ENCODE measurements at places on chromosomes 12 and 14. TPM values are rescaled to one million over a fixed set of nuclear protein-coding genes. Genes with fewer than 3 reads are reported as not detected.

CAPZA3 gene
- not detected for total RNA-seq

TAS2R30 gene
- 9.1 TPM for total RNA-seq

NEUROD4 gene
- total RNA-seq, result not detected

CEP128 gene
- total RNA-seq, result 8.9 TPM

DHRS2 gene
- total RNA-seq, result 0.22 TPM

CORO1C gene
- 489 TPM for total RNA-seq

SYNDIG1L gene
- not detected for total RNA-seq

OSGEP gene
- 51.5 TPM for total RNA-seq

WSCD2 gene
- not detected for total RNA-seq

CISTR gene
- total RNA-seq, result not detected

SRRM4 gene
- total RNA-seq, result under 0.01 TPM

ADCY4 gene
- total RNA-seq, result 8.1 TPM

All from uterine smooth muscle cell (primary cell).